ENCODE measurements at places on chromosomes 12 and 14.

DNA sequence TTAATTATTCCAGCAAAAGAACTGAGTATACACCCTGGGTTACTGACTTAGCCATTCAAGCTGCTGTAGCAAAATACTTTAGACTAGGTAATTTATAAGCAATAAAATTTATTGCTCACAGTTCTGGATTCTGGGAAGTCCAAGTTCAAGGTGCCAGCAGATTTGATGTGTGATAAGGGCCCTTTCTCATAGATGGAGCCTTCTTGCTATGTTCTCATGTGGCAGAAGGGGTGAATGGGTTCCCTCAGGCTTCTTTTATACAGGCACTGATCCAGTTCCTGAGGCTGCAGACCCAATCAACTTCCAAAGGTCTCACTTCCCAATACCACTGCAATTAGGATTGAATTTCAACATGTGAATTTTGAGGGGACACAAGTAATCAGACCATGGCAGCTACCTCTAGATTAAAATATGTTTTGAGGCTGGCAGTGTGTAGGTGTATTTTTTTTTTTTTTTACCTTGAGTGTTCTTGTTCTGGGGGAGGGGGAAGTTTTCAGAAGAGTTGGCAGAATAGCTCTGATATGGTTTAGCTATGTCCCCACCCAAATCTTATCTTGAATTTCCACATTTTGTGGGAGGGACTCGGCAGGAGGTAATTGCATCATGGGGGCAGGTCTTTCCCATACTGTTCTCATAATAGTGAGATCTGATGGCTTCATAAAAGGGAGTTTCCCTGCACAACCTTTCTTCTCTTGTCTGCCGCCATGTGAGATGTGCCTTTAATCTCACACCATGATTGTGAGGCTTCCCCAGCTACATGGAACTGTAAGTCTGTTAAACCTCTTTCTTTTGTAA, 178.2 kb downstream of the RASSF9 start:
- no peak for DNase-seq

- no peak for DNase-seq
Measured at GRCh38 chr14:72975770-72976169, 49.5 kb downstream of the DCAF4 start.

- DNase-seq: no peak
Measured at GRCh38 chr14:36580141-36580855, 2.1 kb downstream of the NKX2-8 start.

DNA sequence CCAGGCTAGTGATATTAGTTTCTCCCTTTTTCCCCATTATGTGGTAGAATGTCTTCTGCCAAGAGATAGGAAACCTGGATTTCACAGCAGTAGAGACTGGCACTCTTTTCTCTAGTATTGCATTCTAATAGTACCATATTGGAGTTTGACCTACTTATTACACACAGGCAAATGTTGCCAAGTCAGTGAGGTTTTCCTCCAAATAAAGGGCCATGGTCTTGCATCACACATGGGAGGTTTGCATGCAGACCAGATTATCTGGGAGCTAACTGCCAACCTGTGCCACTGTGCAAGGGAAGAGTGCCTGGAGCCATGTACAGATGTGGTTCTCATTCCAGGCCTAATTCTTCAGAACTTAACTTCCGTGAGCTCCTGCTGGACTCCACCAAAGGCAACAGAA, 113.3 kb downstream of the ANO6 start:
- no peak for DNase-seq

DNA sequence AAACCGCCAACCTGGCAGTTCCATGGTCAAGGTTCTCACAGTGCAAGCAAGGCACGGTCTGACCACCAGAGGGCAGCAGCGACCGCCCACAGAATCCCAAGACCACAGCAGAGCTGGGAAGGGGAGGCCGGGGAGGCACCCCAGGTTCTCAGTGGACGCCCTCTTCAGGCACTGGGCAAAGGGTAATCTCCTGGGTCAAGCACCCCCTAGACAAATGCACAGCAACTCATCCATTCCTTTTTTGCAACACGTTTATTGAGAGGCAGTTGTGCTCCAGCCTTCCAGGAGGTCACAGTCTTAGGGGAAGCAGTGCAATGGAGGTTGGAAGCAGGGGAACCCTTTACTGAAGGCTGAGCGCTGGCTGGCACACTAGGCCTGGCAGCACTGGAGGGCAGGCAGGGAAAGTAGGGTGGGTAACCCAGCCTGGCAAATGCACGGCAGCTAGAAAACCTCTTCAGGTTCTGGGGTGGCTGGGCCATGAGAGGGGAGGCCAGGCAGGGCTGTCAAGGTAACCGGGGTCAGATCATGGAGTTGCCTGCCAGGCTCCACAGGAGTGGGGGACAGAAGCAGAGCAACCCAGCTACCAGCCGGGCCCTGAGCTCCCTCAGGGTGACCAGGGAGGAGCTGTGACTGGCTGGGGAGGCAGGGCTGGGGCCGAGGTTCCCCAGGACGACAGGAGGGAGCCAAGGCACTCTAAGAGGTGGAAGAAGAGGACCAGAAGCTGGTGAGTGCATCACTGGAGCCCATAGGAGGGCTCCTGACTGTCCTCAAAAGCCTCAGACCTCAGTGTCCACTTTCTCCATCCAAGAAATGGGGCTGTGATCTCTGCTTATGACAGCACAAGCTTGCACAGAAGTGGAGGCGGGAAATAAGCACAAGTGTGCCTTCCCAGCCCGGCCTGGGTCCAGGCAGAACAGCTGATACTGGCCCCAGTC, 1.8 kb upstream of the RHOF start:
- DNase-seq: peak; percentile 98

DNA sequence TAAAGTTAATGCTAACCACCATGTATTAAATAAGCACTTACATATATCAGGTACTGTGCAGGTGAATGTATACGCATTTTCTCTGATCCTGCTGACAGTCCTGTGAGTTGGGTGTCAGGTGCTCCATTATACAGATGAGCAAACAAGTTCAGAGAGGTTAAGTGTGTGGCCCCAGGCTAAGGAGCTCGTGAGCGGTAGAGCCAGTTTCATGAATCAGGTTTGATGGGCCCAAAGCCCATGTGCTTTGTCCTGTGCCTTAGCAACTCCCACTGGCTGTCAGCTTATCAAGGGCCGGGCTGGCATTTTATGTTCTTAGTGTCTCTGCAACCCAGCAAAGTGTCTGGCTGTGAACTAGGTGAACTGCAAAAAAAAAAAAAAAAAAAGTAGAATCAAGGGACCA, 701.2 kb upstream of the TBX3 start:
- DNase-seq: no peak

GRCh38 chr12:68154779-68155178, 4.8 kb downstream of the IFNG start:
- DNase-seq: no peak

GRCh38 chr14:70921669-70922068, 14.4 kb downstream of the PCNX1 start:
- DNase-seq: no peak
